NCI-H510A treated with DMSO at 0.1 percent for 48 hours (cell line): ENCODE measurements at places on chromosomes 1 and 21.

DNA sequence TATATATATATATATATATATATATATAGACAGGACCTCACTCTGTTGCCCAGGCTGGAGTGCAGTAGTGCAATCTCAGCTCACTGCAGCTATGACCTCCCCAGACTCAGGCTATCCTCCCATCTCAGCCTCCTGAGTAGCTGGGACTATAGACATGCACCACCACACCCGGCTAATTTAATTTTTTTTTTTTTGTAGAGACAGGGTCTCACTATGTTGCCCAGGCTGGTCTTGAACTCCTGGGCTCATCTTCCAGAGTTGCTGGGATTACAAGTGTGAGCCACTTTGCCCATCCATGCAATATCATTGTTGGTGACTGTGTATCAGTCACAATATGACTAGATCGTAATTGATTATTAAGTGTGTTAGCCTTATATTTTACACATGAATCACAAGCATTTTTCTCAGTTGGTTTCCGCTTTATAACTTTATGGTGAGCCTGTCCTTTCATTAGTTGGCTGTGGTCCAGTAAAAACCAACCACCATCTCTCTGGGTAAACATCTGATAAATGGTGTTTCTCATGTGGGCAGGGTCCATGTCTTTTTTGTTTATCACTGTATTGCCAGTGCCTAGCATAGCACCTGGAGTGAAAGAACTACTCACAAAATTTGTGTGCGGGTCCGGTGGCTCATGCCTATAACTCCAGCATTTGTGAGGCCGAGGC, 63.6 kb downstream of the MYOM3 start:
- DNase-seq: no peak

- no peak for DNase-seq
These were observed 106.4 kb downstream of the TBX19 start for GRCh38 chr1:168386949-168387586.

DNA sequence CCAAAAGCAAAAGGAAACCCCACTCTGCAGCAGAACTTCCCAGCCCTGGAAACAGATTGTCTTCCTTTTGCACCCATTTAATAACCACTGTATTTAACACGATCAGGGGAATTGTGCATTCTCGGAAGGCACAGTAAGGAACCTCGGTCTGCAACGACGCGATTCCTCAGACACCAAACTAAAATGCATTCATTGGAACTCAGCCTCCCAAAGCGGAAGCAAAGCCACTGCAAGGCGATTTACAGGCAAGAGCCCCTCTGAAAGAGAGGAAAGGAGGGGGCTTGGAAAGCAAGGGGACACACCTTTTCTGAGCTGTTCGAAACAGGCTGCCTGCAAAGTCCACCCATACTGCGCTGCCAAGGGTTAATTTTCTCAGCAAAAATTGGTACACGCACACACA, 297.7 kb downstream of the OMA1 start:
- no peak for DNase-seq

- no peak for DNase-seq
These were observed 286.2 kb downstream of the SPATA17 start for GRCh38 chr1:217917281-217917887.

- DNase-seq: no peak
These were observed 53.6 kb upstream of the AJAP1 start for GRCh38 chr1:4600615-4601460.

GRCh38 chr1:24828887-24829192, 83.6 kb downstream of the CLIC4 start:
- peak; percentile 75 for DNase-seq

DNA sequence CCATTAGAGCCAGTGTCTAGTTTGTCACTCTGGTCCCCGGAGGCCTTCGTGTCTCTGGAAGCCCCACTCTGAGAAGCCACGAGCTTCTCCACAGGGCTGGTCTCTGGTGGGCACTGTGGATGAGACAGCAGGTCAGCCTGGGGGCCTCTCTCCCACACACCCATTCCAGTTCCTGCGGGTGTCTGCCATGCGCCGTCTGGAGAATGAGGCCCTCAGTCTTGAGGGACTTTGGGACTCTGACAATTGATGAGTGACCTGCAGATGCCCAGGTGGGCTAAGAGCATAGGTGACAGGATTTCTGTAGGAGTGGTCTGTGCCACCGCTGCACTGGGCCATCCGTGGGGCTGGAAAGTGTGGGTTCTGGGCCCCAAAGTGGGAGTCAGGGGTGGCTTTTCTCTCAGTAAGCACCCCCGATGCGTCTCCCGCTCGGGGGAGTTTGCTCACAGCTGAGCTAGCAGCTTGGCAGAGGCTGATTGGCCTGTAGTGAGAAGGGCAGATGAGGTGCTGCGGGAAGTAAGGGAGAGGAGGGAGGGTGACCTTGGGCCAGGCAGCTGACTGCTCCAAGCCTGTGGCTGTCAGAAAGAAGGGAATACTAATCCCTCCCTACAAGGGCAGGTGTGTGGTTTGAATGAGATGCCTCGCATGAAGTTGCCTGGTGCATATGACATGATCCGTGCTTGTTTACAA, 26.4 kb downstream of the LHX4 start:
- no peak for DNase-seq
